ENCODE measurements at places on chromosomes 1 and 21.

DNA sequence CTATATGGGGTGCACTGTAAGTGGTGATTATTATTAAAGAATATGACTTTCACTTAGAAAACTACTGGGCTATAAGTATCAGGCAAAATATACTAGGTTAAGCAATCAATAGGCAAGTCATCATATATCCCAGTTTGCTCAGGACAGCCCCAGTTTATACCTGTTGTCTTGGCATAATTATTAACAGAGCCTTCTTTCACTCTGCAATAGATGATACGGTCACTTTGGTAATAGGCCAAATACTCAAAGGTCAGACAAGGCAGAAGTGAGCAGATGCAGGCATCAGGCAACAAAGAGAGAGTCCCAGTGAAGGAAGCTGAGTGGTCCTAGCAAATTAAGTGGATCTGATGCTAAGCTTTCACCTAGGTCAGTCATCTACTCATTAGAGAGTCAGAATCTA, 599.9 kb downstream of the LMO4 start:
- DNase-seq = no peak

- DNase-seq = no peak
Measured at GRCh38 chr1:34262023-34262853, 85.5 kb downstream of the C1orf94 start.

GRCh38 chr21:45463871-45464270, 58.9 kb downstream of the COL18A1 start:
- no peak for DNase-seq

DNA sequence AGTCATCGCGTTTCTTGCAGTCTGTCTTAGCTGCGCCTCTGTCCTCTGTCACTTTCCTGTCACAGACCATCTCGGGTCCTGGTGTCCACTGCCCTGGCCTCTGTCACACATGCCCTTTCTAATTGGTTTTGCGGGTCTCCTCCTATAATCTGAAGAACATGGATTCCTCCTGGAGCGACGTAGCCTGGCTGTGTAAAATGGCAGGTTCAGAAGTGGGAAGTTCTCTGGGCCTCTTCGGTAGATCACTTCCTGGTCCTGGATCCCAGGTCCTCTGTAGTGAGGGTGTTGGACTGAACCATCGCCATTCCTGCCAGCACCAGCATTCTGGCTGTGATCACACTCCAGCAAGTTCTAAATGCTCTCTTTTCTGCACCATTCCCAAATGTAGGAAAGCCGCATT, 857 bp downstream of the FAM3B start:
- no peak for DNase-seq

DNA sequence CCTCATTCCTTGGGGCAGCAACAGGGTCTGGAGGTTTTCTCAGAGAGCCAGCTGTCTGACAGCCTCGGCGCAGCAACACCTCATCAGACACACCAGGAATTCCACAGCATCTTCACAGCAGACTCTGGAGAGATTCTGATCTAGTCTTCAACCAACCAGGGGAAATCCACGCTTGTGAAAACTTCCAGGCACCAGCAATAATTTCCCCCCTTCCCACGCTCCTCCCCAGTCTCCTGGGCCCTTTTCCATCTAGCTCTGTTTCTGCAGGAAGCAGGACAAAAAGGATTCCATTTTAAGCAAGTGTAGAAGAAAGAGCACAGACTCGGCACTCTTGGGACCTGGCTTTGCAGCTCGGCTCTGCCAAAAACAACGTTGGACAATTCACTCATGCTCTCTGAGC, 44.3 kb upstream of the CAPZB start:
- no peak for DNase-seq

DNA sequence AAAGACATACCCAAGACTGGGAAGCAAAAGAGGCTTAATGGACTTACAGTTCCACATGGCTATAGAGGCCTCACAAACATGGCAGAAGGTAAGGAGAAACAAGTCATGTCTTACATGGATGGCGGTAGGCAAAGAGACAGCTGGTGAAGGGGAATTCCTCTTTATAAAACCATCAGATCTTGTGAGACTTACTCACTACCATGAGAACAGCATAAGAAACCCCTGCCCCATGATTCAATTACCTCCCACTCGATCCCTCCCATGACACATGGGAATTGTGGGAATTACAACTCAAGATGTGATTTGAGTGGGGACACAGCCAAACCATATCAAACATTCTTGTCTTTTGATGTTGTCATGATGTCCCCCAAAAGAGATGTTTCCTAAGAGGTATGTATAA, 103.3 kb downstream of the DUSP10 start:
- DNase-seq = no peak

DNA sequence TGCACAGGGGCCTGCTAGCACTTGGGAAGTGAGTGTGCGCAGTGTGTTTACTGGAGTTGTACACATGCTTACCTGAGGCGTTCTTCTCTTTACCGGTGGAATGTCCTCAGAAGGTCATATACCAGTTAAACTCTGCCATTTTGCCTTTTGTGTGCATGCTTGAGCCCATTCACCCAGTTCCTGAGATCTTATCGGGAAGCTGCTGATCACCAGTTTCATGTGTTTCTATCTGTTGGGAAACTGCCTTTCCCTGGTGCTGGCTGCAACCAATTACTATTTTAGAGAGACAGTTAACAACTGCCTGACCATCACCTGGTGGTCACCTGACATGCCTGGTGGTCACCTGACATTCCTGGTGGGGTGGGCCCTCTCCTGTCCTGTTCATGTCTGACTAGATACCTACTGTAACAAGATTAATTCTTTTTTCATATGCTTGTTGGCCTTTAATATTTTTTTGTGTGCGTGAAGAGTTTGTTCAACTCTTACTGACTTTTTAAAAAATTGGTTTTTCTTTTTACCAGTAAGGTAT, 137.0 kb downstream of the RASAL2 start:
- DNase-seq = no peak

DNA sequence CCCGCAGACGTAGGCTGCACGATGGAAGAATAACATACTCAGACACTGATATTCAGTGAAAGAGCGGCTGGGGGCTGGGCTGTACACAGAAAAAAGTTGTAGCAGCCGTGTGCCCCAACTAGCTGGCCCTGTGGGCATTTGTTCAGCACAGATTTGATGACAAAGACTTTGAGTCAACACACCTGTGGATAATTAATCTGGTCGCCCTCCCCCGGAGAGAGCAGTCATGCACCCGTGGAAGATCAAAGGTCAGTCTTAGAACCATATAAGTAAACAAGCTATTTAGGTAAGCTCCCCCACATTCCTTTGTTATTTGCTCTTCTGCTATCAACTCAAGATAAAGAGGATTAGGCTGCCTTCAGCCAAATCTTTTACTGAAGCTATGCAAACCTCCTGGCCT, 148.4 kb upstream of the HMCN1 start:
- no peak for DNase-seq
